CD4-positive, alpha-beta T cell treated with Interleukin-10 for 1 hour (primary cell): ENCODE measurements at places on chromosomes 2 and 18.

- DNase-seq: no peak
These were observed 1.1 kb downstream of the LRATD1 start for GRCh38 chr2:14633461-14634181.

DNA sequence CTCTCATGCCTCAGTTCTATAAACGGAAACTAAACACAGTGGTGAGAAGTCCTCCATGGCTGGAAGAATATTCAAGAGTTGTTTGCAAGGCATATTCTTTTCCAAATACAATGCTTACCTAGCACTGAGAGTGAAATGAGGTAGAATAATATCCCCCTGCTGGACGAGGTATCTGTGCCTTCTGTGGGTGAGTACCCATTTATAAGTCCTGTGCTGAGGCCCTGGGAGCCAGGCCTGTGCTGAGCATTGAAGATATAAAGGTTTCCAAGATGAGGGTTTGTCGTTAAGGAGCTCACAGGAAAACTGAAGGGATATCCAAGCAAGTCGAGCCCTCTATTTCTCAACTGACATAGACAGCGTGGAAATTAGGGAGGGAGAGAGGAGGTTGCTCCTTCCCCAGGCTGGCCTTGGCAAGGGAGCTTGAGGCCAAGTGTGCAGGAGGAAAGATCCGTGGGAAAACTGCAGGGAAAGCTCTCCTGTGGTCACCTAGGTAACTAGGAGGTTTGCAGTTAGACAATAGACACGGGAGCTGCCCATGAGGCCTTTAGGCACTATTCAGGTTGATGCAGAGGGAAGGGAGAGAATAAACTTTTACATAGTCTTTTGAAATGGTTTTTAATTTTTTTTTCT is 17.6 kb downstream of the PTPRM start:
- DNase-seq: no peak

GRCh38 chr2:218882461-218882816 is 1.8 kb downstream of the WNT10A start:
- no peak for DNase-seq

- no peak for DNase-seq
These were observed 117.6 kb downstream of the TWIST2 start for GRCh38 chr2:238965371-238966071.

- DNase-seq: no peak
These were observed 30.4 kb upstream of the FN1 start for GRCh38 chr2:215466097-215466909.

- no peak for DNase-seq
These were observed 42.5 kb downstream of the STEAP3 start for GRCh38 chr2:119266091-119266589.

GRCh38 chr2:45833968-45834344 is 182.5 kb downstream of the PRKCE start:
- DNase-seq: no peak

- no peak for DNase-seq
These were observed 13.3 kb upstream of the PRELID3A start for GRCh38 chr18:12394428-12394827.

DNA sequence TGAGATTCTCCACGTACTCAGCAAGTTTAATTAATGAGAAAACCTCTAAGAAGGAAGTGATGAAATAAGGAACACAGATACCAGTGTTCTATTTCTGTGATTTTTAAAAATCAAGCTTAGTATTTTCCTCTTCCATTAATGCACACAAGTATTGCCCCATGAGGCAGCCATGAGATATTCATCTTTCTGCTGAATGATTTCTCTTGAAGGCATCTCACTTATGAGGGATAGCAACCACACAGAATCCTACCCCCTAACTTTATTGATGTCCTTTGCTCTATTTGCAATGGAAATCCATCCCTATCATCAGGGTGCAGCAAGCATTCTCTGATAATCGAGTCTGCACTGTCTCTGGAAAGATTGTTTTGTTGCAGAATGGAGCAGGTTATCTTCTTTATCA is 244.1 kb upstream of the NRP2 start:
- DNase-seq: no peak

GRCh38 chr2:99910902-99911301 is 231.5 kb downstream of the AFF3 start:
- DNase-seq: no peak
